ENCODE measurements at places on chromosomes 1 and 21. TPM values are rescaled to one million over a fixed set of nuclear protein-coding genes. Genes with fewer than 3 reads are reported as not detected.
A peak's percentile ranks its signal among the peaks of the same experiment; 100 is the strongest.

The CYP4A22 gene
- total RNA-seq, result not detected

The CFHR5 gene
- not detected for total RNA-seq

The TRPM2 gene
- 2.7 TPM for total RNA-seq

The AJAP1 gene
- total RNA-seq, result 0.09 TPM

The LIN9 gene
- 13.3 TPM for total RNA-seq

The OR10Z1 gene
- total RNA-seq, result under 0.01 TPM

The STUM gene
- total RNA-seq, result 0.80 TPM

The ARHGEF16 gene
- total RNA-seq, result 1.4 TPM

The UMODL1 gene
- total RNA-seq, result 1.7 TPM

The ZNF326 gene
- 6.0 TPM for total RNA-seq

The LRRC7 gene
- total RNA-seq, result 0.09 TPM

GRCh38 chr1:224675590-224675989 lies 59.5 kb downstream of the CNIH3 start:
- DNase-seq, result no peak

DNA sequence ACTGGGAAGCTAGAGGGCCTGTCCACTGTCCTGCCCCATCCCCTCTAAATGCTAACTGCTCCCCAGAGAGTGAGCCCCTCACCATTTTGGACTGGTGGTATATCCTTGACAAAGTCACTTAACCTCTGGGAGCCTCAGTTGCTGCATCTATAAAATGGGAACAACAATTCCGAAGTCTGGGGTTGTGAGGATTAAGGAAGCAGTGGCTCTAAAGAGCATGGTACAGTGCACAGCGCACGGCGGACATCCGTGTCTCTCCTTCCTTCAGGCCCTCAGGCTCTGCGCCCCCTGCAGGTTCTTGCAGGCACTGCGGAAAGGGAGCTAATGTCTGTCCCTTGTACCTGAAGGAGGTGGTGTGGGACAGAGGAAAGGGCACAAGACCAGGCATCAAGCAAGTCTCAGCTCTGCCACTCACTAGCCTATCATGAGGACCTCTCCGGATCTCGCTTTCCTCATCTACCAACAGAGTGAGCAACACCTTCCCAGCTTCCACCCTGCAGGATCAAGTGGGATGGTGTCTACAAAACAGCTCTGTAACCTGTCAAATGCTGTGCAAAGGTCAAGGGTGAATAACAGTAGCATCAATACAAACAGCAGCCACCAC lies 20.1 kb downstream of the ECE1 start:
- DNase-seq, result no peak

- DNase-seq, result no peak
Measured at GRCh38 chr21:27418346-27418745, 451.5 kb upstream of the ADAMTS5 start.

- no peak for DNase-seq
Measured at GRCh38 chr1:35452106-35452774, 105.0 kb downstream of the KIAA0319L start.

GRCh38 chr1:230186003-230186863 lies 119.2 kb downstream of the GALNT2 start:
- no peak for DNase-seq

- DNase-seq, result no peak
Measured at GRCh38 chr21:45537746-45538291, 4.4 kb downstream of the SLC19A1 start.

DNA sequence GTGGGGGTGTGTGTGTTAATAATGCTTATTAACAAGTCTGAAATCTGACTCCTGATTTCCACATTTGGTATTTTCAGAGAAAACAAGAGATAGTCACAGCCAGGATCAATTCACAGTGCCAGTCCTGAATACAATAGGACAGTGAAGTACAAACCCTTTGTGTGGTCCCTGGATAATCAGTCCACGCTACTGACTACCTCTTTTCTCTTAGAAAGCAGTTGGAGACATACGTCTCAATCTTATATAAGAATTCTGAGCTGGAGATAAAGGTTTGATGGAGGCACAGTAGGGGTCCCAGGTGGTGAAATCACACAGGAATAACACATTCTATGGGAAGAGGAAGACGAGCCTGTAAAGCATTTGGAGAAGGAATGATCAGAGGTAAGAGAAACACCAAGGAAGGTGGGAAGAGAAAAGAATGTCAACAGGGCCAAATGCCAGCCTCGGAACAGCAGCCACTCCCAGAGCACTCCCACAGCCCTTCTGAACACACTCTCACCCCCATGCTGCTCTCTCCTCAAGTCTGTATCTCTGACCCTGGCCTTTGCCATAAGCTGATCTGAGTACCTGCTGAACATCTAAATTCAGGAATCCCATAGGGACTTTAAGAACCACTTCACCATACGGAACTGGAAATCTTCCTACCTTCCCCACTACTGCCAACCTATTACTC lies 48.6 kb downstream of the TRAF5 start:
- no peak for DNase-seq

- DNase-seq, result no peak
Measured at GRCh38 chr1:94622757-94623156, 81.2 kb upstream of the F3 start.

- no peak for DNase-seq
Measured at GRCh38 chr1:44371206-44371605, 16.1 kb upstream of the ERI3 start.

DNA sequence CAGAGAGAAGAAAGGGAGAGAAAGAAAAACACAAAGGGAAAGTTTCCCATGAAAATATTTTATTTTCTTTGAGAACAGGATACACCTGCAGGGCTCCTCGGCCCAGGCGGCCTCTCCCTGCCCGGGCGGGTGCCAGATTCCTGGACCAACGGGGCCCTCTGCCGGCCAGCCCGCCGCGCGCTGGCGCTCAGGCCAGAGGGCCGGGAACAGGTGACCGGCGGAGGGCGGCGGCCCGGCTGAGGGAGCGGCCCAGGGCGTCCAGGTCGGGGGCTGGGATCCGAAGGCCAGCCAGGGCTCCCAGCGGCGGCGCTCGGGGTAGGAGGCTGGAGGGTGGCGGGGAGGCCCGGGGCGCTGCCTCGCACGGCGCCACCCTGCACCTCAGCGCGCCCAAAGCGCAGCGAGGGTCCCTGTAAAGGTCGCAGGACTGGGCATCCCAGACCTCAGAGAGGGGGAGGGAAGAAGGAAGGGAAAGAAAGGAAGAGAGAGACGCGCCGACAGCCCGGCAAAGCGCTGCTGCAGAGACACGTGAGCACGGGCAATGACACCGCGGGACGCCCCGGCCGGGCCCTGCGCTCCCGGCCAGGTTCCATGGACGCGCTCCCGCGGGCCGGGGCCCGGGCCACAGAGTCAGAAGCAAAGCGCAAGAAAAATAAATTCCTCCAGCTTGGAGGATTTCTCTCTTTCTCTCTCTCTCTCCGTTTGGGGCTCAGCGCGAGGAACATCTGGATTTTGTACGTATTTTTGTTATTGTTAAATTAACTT lies 927 bp downstream of the WNT9A start:
- no peak for DNase-seq

DNA sequence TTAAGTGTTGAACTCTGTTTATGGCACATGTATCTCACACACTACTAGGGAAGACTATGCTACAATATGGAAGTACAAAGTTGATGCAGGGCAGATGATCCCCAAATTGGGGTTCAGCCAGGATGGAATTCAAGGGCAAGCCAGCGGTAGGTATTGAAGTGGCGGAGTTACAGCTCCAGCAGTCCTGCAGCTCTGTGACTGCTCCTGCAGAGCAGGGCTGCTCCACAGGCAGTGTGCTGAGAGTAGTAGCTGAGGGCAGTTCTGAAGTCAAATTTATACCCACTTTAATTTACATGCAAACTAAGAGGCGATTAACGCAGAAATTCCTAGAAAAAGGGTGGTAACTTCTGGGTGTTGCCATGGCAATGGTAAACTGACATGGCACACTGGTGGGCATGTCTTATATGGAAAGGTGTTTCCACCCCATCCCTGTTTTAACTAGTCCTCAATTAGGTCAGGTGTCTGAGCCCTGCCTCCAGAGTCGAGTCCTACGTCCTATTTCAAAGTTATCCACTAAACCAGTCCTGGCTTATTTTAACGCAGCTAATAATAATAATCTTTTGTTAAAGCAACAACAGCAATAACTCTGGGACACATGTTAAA lies 20.6 kb upstream of the CENPF start:
- DNase-seq, result no peak

- DNase-seq, result no peak
Measured at GRCh38 chr1:51600965-51601364, 15.9 kb upstream of the OSBPL9 start.

DNA sequence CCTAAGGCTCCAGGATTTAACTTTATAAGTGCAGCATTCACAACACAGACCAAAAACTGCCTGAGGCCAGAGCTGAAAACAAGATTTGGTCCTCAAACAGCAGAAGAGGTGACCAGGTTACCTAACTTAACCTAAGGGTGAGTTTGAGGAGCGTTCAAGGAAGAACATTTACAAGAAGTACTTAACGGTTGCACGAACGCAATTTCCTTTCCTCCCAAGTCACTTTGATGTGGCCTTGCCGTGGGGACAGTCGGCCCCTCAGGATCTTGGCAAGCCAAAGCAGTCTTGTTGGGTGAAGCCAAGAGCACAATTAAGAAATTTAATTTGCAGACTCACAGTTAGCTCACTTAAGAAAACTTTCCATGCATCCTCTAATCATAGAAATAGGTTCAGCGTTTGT lies 202.6 kb upstream of the COA6 start:
- peak; percentile 13 for DNase-seq

- no peak for DNase-seq
Measured at GRCh38 chr1:230693221-230693620, 20.7 kb downstream of the AGT start.

GRCh38 chr1:111538343-111539025 lies 35.1 kb upstream of the ADORA3 start:
- DNase-seq, result no peak

DNA sequence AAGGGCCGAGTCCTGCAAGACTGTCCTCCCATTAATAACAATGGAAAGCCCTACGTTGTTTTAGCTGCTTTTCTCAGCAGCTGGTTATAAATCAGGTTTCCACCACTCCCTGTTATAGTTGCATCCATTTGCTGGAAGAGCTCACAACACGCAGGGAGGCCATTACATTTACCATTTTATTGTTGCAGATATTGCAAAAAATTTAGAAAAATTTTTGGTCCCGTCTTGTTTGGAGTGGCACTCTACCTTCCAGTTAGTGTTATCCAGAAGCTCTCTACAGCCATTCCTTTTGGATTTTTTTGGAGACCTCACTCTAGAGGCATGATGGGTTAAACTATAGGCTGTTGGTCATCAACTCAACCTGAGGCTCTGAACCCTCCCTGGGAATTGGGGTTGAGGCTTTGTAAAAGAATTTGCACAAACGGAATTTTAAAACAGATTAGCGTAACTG lies 1532.1 kb upstream of the TPTE start:
- DNase-seq, result no peak

GRCh38 chr1:100866041-100866900 lies 28.4 kb downstream of the EXTL2 start:
- no peak for DNase-seq

DNA sequence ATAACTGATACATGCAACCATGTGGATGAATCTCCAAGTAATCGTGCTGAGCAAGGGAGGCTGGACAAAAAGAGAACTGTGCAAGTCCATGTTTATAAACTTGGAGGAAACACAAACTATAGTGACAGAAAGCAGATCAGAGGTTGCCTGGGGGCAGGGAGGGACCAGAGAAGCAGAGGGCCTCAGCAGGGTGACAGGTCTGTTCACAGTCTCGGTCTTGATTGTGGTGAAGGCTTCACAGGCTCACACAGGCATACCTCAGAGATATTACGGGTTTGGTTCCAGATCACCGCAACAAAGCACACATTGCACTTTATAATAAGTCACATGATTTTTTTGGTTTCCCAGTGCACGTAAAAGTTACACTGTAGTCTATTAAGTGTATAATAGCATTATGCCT lies 28.5 kb downstream of the ACOT7 start:
- DNase-seq, result peak; percentile 27

GRCh38 chr21:34803782-34804370 lies 135.1 kb downstream of the CLIC6 start:
- DNase-seq, result no peak

DNA sequence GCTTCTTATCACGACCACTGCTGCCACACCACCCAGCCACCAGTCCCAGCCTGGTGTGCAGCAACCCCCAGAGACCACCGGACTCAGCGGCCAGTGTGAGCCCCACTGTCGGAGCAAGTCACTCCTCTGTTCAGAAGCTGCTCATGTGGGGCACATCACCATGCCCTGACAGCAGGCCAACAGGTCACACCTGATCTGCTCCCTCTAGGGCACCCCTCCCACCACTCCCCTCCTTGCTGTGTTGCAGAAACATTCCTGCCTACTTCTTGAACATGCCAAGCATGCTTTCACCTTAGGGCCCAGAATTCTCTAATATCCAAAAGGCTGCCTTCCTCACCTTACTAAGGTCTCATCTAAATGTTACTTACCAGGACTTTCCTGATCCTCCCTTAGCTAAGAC lies 146.5 kb downstream of the SLC45A1 start:
- no peak for DNase-seq

- no peak for DNase-seq
Measured at GRCh38 chr1:43425045-43425444, 28.7 kb downstream of the HYI start.

Measured in thymus (tissue), 14 donors.